Heart right ventricle (tissue), 16 donors: ENCODE measurements at places on chromosomes 12 and 14. TPM values are rescaled to one million over a fixed set of nuclear protein-coding genes. Genes with fewer than 3 reads are reported as not detected.
A peak's percentile ranks its signal among the peaks of the same experiment; 100 is the strongest.

DNA sequence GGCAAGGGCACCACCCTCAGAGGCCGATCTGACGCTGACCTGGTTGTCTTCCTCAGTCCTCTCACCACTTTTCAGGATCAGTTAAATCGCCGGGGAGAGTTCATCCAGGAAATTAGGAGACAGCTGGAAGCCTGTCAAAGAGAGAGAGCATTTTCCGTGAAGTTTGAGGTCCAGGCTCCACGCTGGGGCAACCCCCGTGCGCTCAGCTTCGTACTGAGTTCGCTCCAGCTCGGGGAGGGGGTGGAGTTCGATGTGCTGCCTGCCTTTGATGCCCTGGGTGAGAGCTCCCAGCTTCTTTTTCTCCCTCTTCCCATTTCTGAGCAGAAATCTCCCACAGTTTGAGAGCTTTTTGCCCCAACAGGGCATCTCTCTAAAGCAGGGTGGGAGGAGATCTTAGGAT, 1.8 kb downstream of the OAS1 start:
- DNase-seq, result no peak
- H3K4me3 ChIP-seq, result peak overlapping the region; percentile 61
- H3K27me3 ChIP-seq, result no peaks in the 10 kb centered on the region
- peaks cover 24% of the 10 kb centered on the region for H3K36me3 ChIP-seq

DNA sequence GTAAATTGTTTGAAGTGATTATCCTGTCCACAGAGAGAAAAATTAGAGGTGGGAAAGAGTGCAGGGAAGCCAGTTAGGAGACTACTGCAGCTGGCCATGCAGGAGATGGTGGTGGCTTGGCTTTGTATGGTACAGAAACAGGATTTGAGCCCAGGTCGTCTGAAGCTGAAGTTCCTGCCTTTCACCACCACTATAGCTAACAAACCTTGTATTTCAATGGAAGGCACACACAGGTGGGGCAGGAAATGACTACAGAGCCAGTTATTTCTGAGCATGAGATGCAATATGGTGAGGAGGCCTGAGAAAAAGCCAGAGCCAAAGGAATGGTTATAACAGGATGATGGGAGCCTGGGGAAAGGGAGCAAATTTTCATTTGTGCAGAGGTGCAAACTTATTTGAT, 103.9 kb downstream of the BTG1 start:
- no peaks in the 10 kb centered on the region for H3K4me1 ChIP-seq
- H3K4me3 ChIP-seq, result no peak overlapping the region
- no peak overlapping the region for H3K27ac ChIP-seq
- no peaks in the 10 kb centered on the region for H3K27me3 ChIP-seq
- no peaks in the 10 kb centered on the region for H3K36me3 ChIP-seq

GRCh38 chr12:16913832-16914490, 308.0 kb upstream of the LMO3 start:
- no peak overlapping the region for H3K27ac ChIP-seq
- H3K4me3 ChIP-seq, result no peak overlapping the region
- no peaks in the 10 kb centered on the region for H3K27me3 ChIP-seq
- no peak for DNase-seq
- no peaks in the 10 kb centered on the region for H3K4me1 ChIP-seq

The WNT5B gene
- 0.70 TPM for total RNA-seq
